ENCODE measurements at places on chromosomes 7 and 10.

GRCh38 chr10:16894821-16895220, 77.6 kb upstream of the RSU1 start:
- DNase-seq: peak; percentile 66

DNA sequence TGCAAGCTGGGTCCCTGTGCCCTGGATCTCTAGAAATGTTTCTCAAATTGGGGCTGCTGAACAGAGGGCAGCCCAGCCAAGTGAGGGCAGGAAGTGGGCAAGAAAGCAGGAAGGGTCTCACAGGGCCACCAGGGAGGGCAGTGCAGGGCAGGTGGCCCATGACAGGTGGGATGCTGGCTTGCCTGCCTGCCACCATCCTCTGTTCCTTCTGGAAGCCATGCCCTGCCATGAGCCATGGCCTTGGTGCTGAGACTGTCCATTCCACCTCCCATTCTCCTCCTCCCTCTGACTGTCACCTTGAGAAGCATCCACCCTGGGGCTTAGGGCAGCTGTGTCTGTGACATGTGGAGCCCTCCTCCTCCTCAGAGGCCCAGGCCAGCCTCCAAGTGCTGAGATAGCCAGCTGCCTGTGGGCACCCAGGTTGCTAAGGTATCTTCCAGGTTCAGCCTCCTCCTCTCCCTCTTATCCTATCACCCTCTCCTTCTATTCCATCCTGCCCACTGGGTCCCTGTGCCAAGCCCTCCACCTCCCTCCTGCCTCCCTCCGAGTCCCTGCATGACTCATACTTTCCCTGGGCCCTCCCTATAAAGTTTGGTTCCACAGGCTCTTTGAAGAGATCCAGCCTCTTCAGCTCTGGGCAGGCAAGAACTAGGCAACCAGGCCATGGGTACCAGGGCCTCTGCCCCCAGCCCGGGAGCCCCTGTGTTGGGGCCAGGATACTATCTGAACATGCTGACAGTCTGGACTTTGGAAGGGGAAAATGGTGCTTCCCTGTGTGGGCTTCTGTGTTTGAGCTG, 1.3 kb downstream of the VSIR start:
- DNase-seq: peak; percentile 87

GRCh38 chr10:14466257-14466656, 135.5 kb upstream of the FRMD4A start:
- DNase-seq: no peak

- no peak for DNase-seq
Observed at GRCh38 chr10:101305320-101306241, 48.4 kb upstream of the BTRC start.

GRCh38 chr7:79176859-79177477, 276.5 kb downstream of the MAGI2 start:
- peak; percentile 72 for DNase-seq

GRCh38 chr10:113917636-113918035, 63.2 kb downstream of the NHLRC2 start:
- no peak for DNase-seq

Measured in fibroblast of the aortic adventitia (primary cell).